ENCODE measurements at places on chromosomes 4 and X. TPM values are rescaled to one million over a fixed set of nuclear protein-coding genes. Genes with fewer than 3 reads are reported as not detected.

DNA sequence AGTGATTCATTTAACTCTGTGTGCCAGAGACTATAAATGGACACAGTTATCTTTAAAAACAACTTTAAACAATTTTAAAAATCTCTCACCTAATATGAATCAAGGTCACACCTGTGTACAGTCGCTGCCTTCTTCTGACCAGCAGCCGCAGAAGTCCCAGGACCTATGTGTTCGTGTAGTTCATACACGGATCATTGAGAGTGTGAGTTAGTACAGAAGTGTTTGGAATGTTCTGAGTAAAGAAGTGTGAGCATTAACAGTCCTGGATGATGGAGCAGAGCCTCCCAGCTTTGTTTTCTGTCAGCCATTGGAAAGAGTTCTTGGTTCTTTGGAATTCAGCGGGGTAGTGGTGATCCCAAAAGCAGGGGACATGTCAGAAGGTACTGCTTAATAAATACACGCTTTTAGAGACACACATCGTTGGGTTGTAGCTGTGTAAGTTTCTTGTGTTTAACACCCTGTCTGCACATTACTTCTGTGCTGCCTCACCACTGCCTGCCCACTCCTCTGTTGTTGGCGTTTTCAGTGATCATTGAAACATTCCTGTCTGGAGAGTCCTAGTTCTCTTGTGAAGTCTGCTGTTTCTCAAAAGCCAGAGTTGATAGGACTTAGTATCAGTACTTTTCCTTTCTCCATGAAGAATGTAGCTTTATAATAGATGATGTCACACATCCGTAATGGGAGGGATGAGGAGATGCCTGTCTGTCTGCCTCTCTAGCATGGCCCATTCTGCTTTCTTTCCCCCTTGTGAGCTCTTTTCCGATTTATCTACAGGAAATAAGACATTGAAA is 90.6 kb downstream of the PTTG2 start:
- DNase-seq = peak; percentile 21

- DNase-seq = no peak
Measured at GRCh38 chr4:64495946-64496345, 86.7 kb upstream of the TECRL start.

- no peak for DNase-seq
Measured at GRCh38 chr4:860561-860960, 34.6 kb upstream of the CPLX1 start.

DNA sequence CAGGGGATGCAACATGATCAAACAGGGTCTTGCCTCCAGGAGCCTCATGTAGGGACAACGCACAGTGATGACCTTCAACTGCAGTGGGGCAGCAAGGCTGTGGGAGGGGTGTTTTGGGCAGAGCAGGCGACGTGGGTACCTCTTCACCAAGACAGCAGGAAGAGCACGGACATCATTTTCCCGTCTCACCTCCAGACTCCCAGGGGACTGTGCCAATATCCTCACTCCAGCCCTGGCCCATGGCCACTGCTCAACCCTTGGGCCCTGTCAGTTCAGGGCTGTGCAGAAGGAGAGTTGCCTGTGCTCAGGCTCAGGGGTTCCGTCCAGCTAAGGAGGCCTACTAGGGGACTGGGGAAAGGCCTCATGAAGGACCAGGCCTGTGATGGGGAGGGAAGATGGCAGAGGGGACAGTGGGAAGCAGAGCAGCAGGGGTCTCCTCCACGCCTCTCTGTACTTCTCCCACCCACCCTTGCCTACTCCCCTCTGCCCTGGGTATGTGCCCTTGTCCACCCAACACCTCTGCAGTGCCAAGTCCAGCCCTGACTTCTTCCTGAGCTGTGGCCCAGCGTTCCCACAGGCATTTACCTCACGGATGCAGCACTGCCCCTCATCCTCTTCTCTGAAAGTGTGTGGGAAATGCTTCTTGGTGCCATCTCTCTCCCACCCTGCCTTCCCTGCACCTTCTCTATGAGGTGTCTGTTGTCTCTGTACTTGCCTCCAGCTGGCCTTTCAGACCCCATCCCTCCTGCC is 1.4 kb downstream of the IL9R start:
- DNase-seq = no peak

DNA sequence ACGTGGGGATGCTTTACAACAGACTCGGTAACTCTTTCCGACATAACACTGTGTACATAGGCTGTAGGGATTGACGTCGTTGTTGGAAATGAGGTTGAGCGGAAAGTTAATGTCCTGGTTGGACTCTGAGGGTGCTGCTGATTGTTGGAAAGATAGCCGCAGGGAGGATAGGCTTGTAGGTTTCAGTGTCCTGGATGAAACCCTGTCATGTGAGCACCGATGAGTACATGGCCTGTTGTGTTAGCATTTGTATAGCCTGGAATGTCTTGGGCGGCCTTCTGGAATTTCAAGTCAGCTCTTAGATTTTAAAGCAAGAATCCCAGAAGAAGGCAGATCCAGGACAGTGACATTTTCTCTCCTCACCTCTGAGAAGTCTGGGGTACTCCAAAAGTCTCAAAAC is 63.3 kb downstream of the TBC1D14 start:
- peak; percentile 47 for DNase-seq

GRCh38 chr4:184934961-184935360 is 83.3 kb upstream of the HELT start:
- no peak for DNase-seq

DNA sequence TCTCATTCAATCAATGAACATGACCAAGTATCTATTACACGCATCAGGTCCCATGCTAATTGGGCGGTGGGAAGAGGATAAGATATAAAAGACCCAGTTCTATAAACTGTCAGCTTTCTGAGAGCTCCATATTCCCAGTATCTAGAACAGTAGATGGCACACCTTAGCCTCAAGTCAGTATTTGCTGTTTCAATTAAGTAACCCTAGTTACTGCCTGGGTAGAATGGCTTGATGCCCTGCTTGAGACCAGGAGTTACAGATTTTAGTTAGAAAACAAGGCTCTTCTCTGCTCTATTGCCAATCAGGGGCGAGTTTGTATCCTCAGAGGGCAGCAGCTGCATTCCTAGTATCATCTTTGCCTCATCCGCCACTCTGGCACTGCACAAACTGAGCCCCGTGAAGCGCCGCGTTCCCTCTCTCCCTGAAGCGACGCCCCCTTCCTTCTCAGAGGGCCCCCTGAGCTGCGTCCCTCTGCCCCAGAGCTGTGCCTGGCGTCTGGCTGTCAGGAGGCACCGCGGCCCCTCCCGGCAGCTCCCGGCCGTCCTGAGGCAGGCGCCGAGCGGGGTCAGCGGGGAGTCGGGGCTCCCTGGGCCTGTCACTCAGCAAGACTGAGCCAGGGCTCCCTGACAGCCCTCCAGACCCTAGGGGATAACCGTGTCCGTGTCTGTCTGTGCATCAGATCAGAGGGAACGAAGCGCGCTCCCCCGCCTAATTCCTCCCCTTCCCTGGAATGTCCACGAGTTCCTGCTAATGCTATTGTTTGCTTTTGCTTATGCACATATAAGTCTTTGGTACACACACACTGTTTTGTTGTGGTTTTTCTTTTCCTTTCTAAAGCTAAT is 212.4 kb upstream of the TTC29 start:
- DNase-seq = peak; percentile 20

GRCh38 chr4:169051761-169052593 is 41.9 kb upstream of the CBR4 start:
- no peak for DNase-seq

- peak; percentile 61 for DNase-seq
Measured at GRCh38 chr4:128286474-128287058, 1.0 kb downstream of the PGRMC2 start.

- no peak for DNase-seq
Measured at GRCh38 chr4:8090744-8091301, 67.8 kb downstream of the ABLIM2 start.

RASL11B gene
- 0.28 TPM for total RNA-seq

GRCh38 chr4:44313702-44314101 is 134.9 kb downstream of the KCTD8 start:
- DNase-seq = no peak

- no peak for DNase-seq
Measured at GRCh38 chr4:58564695-58565475, 1454.7 kb upstream of the IGFBP7 start.

FAM184B gene
- total RNA-seq = 0.18 TPM

GRCh38 chr4:2598511-2599303 is 62.3 kb downstream of the FAM193A start:
- DNase-seq = peak; percentile 19

GAGE1 gene
- not detected for total RNA-seq

- no peak for DNase-seq
Measured at GRCh38 chr4:113162089-113162488, 112.6 kb downstream of the ANK2 start.

TMPRSS11E gene
- total RNA-seq = not detected

DNA sequence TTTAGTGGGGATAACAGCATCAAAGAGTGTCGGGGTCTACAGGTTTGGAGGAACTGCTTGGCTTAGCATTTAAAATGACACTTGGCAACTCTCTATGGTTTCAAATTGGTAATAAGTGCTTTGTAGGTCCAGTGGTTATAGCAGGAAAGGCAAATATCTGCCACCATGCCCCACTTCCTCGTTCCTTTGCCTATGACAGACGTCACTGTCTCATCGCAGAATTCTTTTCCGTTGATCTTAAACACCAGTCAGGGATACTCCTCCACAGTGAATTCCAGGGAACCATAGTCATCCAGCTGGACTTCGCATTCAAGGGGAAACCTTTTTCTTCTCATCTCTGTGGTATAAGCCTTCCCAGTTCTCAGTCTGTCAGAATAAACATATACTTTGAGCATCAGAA is 319.1 kb downstream of the GPAT3 start:
- peak; percentile 98 for DNase-seq

GRCh38 chrX:106906361-106906760 is 3.2 kb upstream of the RIPPLY1 start:
- DNase-seq = no peak

DNA sequence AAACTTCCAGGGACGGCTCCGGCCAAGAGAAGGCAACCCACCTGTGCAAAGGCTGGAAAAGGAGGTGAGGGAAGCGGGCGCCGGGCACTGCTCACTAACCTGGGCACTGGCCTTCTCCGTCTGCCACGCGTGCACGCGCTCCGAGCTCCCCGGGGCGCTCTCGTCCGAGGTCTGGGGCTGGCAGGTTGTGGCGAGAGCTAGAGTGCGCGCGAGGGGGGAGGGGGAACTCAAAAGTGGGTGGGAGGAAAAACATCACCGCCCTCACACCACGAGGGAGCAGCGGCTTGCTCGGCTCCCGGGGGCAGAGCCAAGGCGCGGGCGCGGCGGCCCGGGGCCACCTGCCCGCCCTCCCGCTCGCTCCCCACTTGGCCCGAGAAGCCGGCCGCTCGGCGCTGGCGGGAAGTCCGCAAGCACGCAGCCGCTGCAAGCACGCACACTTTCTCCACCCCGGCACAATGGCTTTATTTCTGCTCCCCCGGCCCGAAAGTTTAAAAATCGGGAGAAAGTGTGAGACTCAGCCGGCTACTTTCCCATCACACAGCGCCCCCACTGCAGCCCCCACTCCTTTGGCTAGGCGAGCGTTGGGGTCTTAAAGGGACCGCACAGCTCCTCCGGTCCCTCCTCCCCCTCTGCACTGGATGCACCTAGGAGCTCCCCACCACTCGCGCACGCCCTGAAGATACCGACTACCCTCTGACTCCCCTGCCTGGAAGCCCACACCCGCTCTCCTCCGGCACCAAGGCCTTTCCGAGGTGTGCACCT is at the start of gene CHRDL1:
Gene CHRDL1 (minus strand): TSS at position 173 of the 762 bp plus-strand sequence. CDS start 3,636 bp downstream, outside the sequence.
- DNase-seq = no peak

- DNase-seq = no peak
Measured at GRCh38 chrX:103400931-103401330, 24.6 kb downstream of the BEX3 start.

DNA sequence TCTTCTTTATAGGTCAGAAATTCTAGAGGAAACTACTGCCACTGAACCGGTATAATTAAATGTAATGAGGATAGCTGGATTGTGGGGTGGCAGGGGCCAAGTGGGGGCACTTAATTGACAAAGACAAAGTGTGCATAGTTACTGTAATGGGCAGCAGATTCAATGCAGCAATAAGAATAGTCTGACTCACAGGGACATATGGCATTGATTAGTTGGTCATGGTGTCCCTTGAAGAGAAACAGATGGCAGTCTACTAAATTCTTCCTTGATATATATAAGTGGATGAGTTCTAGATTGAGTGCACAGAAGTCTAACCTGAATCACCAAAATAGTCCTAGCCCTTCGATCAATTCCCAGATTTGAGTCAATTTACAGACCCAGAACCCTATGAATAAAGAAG is 31.6 kb downstream of the ETDC start:
- peak; percentile 65 for DNase-seq

ADGRL3 gene
- 2.5 TPM for total RNA-seq

NBDY gene
- 3.2 TPM for total RNA-seq

DNA sequence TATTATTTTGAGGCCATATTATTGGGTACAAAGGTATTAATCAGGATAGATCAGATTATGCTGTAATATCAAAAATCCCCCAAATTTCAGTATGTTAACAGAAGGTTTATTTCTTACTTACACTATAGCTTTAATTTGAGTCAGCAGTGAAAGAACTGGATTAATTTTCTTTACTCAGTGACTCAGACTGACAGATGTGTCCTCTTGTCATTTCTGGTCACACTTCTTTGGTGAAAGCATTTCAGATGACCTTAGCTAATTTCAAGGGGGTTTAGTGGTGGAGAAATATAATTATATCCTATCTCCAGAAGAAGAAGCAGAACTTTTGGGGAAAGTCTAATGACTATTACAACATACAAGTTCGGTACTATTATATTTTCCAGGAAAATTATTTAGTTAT is 12.4 kb downstream of the DDIT4L start:
- DNase-seq = no peak

- DNase-seq = peak; percentile 75
Measured at GRCh38 chrX:12292996-12293765, 154.9 kb downstream of the FRMPD4 start.

Data from IMR-90 (cell line).